ENCODE measurements at places on chromosomes 2 and 18.

- DNase-seq, result no peak
These were observed 103.3 kb upstream of the GATA6 start for GRCh38 chr18:22066083-22066485.

- DNase-seq, result no peak
These were observed 2.9 kb upstream of the EPAS1 start for GRCh38 chr2:46294176-46294836.

GRCh38 chr2:205785507-205786260 lies 103.4 kb downstream of the NRP2 start:
- no peak for DNase-seq

GRCh38 chr2:85318222-85319074 lies 9.3 kb downstream of the TGOLN2 start:
- DNase-seq, result no peak

- DNase-seq, result no peak
These were observed 38.0 kb upstream of the SMCHD1 start for GRCh38 chr18:2617401-2617998.

GRCh38 chr2:113910967-113911678 lies 21.2 kb downstream of the ACTR3 start:
- no peak for DNase-seq

- no peak for DNase-seq
These were observed 117.3 kb downstream of the LDLRAD4 start for GRCh38 chr18:13335903-13336302.

GRCh38 chr2:233048569-233049193 lies 11.5 kb upstream of the INPP5D start:
- no peak for DNase-seq
